Thymus (tissue), 14 donors: ENCODE measurements at places on chromosomes 4 and X. TPM values are rescaled to one million over a fixed set of nuclear protein-coding genes. Genes with fewer than 3 reads are reported as not detected.

Gene OPHN1
- total RNA-seq: 1.2 TPM

- H3K4me1 ChIP-seq: peaks cover 18% of the 10 kb centered on the region
- DNase-seq: no peak
- H3K27me3 ChIP-seq: no peaks in the 10 kb centered on the region
- no peak overlapping the region for H3K27ac ChIP-seq
Measured at GRCh38 chr4:139854668-139855403, 189.2 kb downstream of the MGST2 start.

DNA sequence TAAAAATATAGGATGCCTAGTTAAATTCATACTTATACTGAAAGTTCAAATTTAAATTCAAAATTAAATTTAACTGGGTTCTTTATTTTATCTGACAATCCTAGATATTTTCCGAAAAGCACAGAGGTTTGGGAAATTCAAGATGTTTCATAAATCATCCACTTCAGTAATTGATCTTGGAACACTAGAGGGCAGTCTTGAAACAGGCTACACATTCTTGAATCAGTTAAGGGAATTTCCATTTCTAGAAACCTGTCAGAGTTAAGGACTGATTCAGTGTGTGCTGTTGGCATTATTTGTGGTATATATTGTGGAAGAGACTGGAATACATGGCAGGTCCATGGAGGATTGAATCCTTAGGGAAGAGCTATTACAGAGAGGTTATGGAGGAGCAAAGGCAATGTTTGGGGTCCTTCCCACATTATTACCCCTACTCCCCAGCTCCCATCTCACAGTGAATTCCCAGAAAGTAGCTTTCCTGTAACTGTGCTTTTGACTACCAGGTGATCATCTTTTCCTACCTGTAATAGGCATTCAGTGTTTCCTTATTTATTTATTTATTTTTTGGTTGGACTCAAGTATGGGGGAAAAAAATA lies 92.9 kb downstream of the EGF start:
- H3K27ac ChIP-seq: no peak overlapping the region
- no peaks in the 10 kb centered on the region for H3K27me3 ChIP-seq
- H3K4me1 ChIP-seq: no peaks in the 10 kb centered on the region
- peak; percentile 54 for DNase-seq
- no peaks in the 10 kb centered on the region for H3K36me3 ChIP-seq

GRCh38 chr4:155079871-155080270 lies 128.6 kb upstream of the NPY2R start:
- no peaks in the 10 kb centered on the region for H3K4me1 ChIP-seq
- no peak overlapping the region for H3K27ac ChIP-seq
- no peaks in the 10 kb centered on the region for H3K36me3 ChIP-seq
- H3K27me3 ChIP-seq: no peaks in the 10 kb centered on the region

DNA sequence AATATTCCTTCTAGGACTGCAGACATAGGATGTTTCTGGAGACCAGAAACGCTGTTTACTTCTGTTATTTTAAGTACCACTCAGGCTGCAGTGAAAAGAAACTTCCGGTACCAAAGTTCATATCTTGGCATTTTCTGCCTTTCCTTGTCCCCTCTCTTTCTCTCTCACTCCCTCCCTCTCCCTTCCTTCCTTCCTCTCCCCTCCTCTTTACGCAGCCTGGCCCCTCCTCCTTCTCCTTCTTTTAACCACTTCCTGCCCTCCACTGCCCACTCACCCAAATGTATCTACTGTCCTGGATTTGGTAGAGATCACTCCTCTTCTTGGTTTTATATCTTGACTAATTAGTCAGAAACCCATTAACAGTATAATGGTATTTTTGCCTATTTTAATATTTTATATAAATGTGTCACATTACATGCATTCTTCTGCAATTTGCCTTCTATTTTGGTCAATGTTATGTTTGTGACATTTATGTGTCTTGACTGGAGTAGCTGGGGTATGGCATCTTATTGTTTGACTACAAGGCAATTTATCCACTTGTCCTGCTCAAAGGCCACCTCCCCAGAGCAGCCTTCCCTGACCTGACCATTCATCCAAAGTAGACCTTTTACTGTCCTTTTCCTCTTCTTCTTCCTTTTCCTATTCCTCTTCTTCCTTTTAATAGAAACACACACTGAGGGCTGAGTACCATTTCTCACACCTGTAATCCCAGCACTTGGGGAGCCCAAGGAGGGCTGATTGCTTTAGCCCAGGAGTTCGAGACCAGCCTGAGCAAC lies 56.9 kb downstream of the BCOR start:
- H3K4me3 ChIP-seq: no peak overlapping the region
- H3K27me3 ChIP-seq: no peaks in the 10 kb centered on the region
- no peak for DNase-seq
- H3K27ac ChIP-seq: peak overlapping the region; percentile 42
- H3K4me1 ChIP-seq: peaks cover 19% of the 10 kb centered on the region

DNA sequence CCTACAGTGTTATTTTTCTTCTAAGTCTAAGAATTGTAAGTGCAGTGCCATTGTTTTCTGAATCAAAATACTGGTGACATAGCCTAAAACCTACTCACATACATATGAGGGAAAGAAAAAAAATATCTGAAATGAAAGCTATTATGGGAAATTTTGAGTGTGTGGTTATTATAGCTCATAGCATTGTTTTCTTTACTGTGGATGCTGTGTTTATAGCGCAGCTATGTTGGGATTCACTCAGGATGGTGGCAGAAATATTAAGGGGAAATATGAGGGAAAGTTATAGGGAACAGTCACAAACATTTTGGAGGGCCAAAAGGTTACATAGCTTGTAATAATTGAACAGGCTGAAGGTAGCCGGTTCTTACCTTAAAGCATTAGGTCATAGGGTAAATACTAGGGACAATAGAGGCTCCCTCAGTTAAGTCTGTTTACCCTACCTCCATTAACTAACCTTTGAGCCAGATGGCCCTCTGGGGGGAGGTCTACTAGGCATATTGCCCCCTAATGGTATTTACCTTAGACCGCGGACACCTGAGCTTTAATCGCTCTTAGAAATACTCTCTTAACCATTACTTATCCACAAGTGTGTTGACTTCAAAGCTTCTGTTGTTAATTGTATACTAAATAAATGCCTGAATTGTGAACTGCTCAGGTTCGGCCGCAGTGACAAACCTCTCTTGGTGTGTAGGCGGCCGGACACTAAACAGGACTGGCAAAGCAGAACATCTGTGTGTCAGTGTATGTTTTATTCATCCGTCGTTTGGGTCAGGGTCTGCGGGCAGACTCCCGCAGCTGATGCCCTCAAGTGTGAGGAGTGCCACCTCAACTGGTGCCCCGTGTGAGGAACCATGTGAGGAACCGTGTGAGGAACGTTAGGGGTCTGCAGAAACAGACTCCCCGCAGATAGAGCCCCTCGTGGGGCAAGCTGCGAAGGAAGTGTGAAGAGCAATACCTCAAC lies 21.3 kb upstream of the SULT1B1 start:
- no peak for DNase-seq

Gene ANKRD50
- total RNA-seq: 6.2 TPM

DNA sequence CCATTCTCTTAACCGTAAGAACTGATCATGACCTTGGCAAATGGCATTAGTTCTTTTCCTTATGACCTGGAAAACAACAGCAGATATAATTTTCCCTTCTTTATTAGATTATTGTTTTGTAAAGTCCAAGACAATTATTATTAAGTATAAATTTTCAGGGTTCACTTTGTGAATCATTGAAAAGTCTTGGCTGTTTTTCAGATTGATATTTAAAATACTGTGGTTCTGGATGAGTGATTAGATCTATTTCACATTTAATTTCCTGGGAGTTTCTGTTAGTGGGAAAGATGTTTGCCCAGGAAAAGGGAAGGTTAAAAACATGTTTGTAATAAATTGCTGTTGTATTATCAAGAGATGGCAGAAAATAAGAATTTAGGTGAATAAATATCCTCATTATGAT lies 194.9 kb downstream of the TLL1 start:
- H3K4me3 ChIP-seq: no peak overlapping the region
- no peaks in the 10 kb centered on the region for H3K27me3 ChIP-seq
- DNase-seq: no peak
- no peaks in the 10 kb centered on the region for H3K36me3 ChIP-seq
- H3K4me1 ChIP-seq: no peaks in the 10 kb centered on the region
- H3K27ac ChIP-seq: no peak overlapping the region

DNA sequence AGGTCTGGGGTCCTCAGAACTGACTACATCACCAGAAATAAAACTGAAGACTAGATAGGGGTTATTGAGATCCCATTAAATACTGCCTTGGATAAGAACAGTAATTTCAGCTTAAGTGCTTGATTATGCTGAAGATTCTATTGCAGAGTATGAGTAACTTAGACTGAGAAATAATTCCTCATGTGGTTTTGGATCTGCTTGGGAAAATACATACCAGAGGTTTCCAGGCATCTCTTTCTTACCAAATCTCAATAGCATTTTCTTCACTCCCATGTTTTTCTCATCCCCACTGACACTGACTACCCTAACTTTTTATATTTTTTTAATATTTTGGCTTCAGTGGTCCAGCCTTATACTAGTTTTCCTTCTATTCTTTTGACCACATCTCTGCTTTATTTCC lies 92.0 kb upstream of the TEX13D start:
- no peaks in the 10 kb centered on the region for H3K36me3 ChIP-seq
- no peak overlapping the region for H3K27ac ChIP-seq
- peaks cover 3% of the 10 kb centered on the region for H3K4me1 ChIP-seq

GRCh38 chrX:148457279-148457678 lies 43.1 kb upstream of the AFF2 start:
- no peak overlapping the region for H3K4me3 ChIP-seq
- no peaks in the 10 kb centered on the region for H3K36me3 ChIP-seq
- H3K27ac ChIP-seq: no peak overlapping the region
- H3K27me3 ChIP-seq: no peaks in the 10 kb centered on the region

Gene SMPX
- 0.99 TPM for total RNA-seq
